ENCODE measurements at places on chromosomes 4 and X.

- DNase-seq, result no peak
Measured at GRCh38 chr4:108053251-108053711, 63.6 kb downstream of the HADH start.

DNA sequence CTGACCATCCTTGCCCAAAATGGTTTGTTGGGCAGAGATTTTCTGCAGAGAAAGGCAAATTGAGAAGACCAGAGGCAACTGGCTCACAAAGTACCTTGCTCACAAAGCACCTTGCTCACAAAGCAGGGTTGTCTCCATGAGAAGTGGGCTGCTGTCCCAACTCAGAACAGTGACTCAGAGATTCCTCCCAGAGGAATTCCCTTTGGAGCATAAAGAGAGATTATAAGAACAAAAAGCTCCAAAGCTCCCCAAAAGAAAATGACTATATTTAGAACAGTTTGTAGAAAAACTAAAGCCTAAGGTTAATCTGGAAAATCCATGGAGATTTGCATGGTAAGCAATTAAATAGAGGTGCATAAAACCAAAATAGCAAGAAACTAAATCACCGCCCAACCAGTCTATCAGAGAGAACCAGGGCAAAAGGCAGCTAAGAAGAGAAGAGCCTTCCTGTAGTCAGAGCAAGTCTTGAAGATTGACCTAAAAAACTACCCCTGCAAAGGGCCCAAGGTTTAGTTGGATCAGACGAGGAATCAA, 731.4 kb downstream of the FAT4 start:
- no peak for DNase-seq

GRCh38 chr4:2076908-2077536, 17.9 kb downstream of the NAT8L start:
- no peak for DNase-seq

- no peak for DNase-seq
Measured at GRCh38 chr4:147629783-147630730, 12.9 kb downstream of the TMEM184C start.

- DNase-seq, result no peak
Measured at GRCh38 chrX:74536832-74537371, 77.5 kb downstream of the RLIM start.

DNA sequence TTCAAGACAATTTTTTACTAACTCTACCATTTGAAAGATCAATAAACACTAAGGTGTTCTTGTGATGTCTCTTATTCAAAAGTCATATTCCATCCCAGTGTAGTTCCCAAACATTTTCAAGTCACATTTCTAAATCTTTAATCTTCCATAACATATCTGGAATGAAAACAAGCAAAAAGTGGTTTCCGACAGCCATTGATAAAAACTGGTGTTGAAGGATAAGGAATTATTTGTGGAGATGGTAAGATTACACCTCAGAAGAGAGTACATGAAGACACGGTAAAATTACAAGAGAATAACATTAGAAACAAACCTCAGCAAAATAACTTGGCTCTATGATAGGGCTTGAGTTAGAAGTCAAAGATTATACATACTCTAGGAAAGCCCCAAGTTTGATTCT, 4.3 kb downstream of the CHIC2 start:
- no peak for DNase-seq

DNA sequence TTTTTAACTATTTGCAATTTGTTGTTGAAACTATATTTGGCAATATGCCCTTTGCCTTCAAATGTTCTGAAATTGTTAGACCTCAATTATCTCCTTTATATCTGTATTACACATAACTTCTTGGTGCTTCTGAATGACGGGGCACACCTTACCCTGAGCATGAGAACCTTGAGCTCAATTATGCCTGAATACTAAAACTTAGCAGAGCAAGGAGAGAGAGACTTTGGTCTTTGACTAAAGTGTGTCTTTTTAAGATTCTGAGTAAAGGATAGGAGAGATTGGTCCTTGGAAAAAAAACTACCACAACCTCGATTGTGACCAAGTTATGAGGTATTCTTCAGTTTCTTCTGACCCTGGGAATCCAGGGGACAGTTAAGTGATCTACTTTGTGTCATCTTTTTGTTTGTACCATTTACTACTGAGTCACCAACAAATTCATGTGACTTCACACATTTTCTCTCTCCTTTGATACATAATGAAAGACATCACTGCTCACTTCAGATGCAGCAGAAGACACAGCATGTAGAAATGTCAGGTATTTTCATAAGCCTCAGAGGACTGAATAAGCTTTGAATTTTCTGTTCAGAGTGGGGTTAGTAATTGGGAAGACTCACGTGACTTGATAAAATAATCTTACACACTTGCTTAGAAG, 51.4 kb downstream of the PTTG2 start:
- DNase-seq, result no peak

Data from stimulated activated CD8-positive, alpha-beta memory T cell treated with anti-CD3 and anti-CD28 coated beads, Interleukin-7, amount 100 ng/mL, for 1 hour (primary cell).